NCI-H345 (cell line): ENCODE measurements at places on chromosomes 12 and 14.

DNA sequence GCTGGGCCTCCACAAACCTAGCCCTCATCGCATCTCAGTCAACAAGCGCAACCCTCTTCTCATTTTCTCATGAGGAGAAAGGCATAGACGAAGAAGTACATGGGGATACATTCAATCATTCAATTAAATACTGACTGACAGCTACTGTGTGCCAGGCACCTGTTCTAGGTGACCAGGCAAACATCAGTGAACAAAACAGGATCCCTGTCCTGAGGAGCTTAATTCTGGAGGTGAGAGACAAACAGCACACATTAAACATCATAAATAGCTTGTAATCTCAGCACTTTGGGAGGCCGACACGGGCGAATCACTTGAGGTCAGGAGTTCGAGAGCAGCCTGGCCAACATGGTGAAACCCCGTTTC lies 362 bp upstream of the ACYP1 start:
- DNase-seq: no peak

GRCh38 chr12:3757261-3757660 lies 4.4 kb upstream of the CRACR2A start:
- no peak for DNase-seq

- DNase-seq: no peak
Observed at GRCh38 chr12:30447061-30447750, 248.5 kb downstream of the IPO8 start.

- no peak for DNase-seq
Observed at GRCh38 chr12:121167232-121167820, 34.6 kb downstream of the P2RX7 start.

DNA sequence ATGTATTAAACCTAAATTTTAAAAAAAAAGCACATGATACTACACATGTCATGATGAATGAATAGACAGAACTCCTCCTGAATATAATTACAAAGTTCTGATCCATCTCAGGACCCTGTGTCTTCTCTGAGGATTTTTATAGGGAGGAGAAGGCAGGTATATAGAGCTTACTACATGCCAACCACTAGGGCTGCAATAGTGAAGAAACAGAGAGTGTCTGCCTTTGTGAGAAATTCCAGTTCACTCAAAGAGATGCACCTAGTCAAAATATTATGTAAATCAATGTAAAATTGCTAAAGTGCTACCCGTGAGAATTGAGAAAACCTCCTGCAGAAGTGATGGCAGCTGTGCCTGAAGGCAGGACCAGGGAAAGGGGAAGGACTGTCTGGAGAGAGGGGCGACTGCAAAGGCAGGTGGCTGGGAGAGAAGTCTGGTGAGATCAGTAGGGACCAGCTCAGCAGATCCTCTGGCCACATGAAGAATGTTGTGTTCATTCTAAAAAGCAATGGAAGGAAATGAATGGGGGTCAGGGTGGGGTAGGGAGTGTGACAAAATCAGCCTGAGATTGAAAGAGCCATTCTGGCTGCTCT lies 15.1 kb downstream of the ABHD4 start:
- no peak for DNase-seq

GRCh38 chr14:97021001-97021400 lies 223.8 kb downstream of the VRK1 start:
- no peak for DNase-seq

GRCh38 chr12:4268329-4269181 lies 5.0 kb upstream of the CCND2 start:
- DNase-seq: no peak

- DNase-seq: peak; percentile 30
Observed at GRCh38 chr14:67480011-67480410, 8.5 kb downstream of the TMEM229B start.

DNA sequence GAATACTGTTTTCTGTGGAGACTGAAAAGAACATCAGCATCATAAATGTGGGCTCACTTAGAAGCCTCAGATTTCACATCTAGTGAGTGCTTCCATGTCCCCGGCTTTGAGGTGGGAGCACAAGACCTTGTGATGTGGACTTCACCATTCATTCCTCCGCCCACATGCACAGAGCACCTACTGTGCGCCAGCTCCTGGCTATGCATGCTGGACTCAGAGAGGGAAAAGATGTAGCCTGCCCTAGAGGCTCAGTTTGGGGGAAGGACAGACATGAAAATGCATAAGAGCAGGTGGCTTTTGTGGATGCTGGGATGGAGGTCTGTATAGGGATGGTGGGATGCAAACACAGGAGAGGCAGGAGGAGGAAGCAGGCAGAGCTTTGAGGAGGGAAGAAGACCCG lies 65.0 kb downstream of the SERPINA3 start:
- no peak for DNase-seq

DNA sequence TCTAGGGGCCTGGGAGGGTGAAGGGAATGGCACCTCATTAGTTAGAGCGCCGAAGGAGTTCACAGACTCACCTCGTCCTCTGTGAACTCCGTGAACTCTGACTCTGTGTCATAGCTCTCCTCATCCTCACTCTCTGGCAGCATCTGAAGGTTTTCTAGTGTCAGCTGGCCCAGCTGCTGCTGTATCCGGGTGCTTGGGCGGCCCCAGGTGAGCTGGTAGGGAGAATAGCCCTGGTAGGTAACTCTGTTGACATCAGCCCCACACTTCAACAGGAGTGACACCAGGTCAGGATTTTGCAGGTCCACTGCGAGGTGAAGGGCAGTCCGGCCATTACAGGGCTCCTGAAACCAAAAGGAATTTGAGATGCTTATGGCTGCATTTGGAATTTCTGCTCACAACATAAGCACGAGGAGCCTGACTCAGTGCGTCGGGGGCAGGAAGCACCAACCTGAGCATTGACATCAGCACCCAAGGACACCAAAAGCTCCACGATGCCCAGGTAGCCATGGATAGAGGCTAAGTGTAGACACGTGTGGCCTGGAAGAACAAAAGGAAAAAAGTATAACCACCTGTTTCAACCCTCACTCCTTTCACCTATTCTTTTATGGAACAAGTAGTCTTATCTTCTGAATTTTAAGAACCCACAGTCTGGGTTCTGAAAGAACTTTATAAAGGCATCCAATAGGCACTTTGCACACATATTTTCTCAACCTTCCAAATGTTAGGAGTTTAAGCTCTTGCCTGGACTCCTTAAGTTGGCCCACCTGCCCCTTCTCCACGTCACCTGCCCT lies 2.0 kb downstream of the NFKBIA start:
- no peak for DNase-seq

GRCh38 chr12:58386136-58386535 lies 444.8 kb downstream of the ATP23 start:
- no peak for DNase-seq

GRCh38 chr14:92759300-92759678 lies 10.9 kb upstream of the LGMN start:
- DNase-seq: no peak
